ENCODE measurements at places on chromosomes 7 and 10.

DNA sequence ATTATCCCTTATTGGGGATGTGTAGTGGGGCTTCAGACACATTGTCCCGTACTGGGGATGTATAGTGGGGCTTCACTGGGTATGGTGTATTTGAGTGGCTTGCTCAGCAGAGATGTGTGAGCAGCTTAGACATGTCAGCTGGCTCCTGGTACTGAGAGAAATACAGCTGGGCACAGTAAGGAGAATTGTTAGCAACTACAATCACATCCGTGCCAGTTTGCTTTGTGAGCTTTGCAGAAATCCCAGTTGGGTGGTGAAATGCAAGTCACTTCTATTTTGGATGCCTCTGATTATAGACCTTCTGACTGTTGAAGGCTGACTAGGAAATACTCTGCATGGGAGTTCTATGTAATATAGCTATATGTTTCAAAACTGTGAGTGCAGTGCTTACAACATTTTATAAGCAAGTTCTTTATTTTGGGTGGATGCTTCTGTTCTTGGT is 10.8 kb downstream of the CCNY start:
- no peak for DNase-seq

DNA sequence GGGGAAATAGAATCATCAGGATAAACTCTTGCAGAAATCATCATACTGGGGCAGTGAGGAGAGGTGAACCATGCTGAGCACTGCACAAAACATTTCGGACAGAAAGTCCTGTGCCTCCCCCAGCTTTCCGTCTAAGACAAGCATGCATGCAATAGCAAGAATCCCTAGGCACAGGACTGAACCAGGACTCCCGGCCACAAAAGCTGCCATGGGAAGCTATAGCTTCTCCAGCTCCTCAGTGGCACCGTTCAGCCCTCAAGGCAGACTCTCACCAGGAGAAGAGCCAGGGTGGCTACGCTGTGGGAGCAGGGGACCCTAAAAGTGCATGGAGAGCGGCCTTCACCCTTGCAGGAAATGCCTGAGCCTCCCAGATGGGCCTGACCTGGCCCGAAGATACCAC is 70.8 kb downstream of the ASB13 start:
- no peak for DNase-seq

DNA sequence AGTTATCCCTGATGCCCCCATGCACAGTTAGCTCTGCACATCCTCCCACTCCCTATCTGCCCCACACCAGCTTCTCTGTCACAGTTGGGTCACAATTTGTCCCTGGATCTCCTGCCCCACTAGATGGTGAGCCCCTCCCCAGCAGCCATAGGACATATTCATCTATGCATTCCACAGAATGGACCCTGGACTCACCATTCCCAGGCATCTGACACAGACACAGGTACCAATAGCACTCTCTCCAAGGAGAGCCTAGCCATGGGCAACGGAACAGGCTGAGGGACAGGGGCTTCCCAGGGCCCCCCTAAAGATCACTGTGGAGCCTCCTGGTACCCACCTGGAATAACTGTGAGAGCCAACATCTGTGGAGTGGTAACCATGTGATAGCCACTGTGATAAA is 34.7 kb upstream of the EEPD1 start:
- DNase-seq, result no peak

DNA sequence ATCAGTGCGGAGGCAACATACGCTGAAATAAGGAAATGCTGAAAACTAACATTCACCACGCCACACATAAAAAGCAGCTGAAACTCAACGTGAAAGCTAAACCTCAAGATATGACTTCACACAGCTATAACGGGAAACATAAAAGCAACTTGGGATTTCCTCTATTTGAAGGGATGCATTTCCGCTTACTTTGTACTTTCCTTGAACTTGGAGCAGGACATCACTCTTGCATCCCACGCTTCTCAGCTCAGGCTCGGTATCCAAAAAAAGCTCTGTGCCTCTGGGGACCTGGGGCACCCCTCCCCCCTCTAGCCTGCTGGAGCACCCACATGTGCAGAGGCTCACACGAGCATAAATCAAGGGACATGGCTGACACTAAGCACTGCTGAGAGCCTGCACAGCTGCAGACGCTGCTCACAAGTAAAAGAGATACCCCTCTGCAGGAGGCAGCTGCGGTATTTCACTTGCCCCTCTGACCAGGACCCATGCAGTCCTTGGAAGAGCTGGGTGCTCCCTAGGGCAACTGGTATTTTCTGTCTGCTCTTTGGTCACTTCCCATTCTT is 34.2 kb downstream of the PARD3 start:
- no peak for DNase-seq

DNA sequence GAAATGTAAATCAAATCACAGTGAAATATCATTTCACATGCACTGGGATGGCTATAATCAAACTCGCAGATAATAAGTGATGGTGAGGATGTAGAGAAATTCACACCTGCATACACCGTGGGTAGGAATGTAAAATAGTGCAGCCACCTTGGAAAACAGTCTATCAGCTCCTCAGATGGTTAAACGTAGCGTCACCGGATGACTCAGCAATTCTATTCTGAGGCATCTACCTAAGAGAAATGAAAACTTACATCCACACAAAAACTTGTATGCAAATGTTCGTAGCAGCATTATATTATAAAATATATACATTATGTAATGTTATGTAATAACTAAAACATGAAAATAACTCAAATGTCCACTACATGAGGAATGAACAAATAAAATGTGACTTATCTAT is 38.9 kb downstream of the SH3PXD2A start:
- DNase-seq, result no peak

DNA sequence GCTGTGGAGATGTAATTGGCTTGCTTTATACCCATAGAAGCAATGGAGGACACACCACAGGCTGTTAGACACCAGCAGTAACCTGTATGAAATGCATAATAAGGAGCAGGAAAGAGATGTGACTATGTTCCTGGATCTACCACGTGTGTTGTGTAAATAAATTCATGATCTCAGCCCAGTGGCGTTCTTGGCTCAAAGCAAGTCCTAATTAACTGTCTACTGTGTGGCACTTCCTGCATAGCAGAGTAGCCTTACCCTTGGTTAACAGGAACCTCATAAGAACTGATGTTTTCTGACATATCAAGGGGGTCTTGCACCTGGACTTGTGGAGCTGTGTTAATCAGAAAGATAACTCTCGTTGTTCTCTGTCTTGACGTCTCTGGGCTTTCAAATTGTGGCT is 25.7 kb upstream of the FAM180A start:
- no peak for DNase-seq

DNA sequence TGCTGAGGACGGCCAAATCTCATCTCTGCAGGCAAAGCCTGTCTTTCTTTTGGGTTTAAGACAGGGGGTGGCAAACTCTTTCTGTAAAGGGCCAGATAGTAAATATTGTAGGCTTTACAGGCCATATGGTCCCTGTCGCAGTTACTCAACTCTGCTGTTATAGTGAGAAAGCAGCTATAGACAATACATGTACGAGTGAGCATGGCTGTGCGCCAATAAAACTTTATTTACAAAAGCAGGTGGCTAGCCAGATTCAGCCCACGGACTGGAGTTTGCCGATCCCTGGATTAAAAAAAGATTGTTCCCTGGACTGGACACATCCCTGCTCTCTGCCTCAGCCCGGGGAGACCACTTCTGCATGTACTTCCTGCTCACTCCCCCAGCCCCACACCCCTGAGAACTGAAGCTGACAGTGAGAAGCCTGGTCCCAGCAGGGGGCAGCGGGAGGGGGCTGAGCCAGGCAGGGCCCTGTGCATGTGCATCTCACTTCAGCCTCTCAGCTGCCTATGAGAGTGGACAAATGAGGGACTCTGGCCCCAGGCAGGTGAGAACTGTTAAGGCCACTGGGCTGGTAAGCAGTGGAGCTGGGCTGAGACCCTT is 392.4 kb downstream of the PLXNA4 start:
- no peak for DNase-seq

- DNase-seq, result peak; percentile 29
These were observed 245.1 kb upstream of the AOAH start for GRCh38 chr7:36969376-36969775.

DNA sequence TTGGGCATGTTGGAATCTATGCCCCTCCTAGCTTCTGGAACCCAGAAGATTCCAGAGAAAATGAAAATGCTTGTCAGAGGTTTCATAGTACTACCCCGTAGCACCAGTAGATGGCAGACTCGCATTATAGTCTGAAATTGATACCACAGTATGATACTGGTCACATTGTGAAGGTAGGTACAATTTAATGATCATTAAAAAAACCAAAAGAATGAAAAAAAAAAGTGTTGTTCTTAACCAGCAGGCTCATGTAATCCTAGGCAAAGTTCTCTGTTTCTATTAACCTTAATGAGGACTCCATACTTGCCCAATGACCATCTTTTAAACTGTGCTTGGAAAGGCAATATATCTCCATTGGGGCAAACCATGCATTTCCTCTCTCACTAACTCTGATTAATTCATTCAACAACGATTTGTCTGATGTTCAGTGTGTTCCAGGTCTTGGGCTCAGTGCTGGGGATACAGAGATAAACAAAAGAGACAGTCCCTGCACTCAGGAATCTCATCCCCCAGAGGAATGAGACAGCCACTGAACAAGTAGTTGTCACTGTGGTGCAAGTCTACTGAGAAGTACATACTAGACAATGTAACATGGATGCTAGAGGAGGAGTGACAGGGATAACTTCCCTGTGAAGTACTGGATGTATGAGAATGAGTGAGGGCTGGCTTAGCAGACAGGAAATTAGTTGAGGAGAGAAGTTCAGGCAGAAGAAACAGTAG is 223.5 kb upstream of the PHYHIPL start:
- no peak for DNase-seq

- DNase-seq, result no peak
These were observed 383.2 kb upstream of the ZMIZ1 start for GRCh38 chr10:78685466-78686103.

GRCh38 chr7:53984776-53985175 is 557.4 kb upstream of the VSTM2A start:
- DNase-seq, result no peak

DNA sequence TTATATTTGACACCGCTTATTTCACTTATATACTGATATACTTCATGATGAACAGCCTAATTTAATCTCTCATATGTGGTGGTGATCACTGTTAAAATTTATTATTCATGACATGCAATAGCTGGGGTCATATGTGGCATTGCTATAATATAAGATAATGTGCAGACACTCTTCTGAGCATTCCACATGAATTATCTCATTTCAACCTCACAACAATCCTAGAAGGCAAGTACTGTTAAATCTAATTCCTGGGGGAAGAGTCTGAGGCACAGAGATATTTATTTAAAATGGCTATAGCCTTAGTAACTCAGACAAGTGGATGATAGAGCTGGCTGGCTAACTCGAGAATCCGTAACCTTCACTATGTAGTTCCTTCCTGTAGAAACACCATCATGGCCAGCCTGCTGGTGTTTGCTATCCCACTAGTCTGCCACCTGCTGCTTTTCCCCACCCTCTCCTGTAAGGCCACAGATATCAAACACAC is 46.6 kb upstream of the A1CF start:
- no peak for DNase-seq

DNA sequence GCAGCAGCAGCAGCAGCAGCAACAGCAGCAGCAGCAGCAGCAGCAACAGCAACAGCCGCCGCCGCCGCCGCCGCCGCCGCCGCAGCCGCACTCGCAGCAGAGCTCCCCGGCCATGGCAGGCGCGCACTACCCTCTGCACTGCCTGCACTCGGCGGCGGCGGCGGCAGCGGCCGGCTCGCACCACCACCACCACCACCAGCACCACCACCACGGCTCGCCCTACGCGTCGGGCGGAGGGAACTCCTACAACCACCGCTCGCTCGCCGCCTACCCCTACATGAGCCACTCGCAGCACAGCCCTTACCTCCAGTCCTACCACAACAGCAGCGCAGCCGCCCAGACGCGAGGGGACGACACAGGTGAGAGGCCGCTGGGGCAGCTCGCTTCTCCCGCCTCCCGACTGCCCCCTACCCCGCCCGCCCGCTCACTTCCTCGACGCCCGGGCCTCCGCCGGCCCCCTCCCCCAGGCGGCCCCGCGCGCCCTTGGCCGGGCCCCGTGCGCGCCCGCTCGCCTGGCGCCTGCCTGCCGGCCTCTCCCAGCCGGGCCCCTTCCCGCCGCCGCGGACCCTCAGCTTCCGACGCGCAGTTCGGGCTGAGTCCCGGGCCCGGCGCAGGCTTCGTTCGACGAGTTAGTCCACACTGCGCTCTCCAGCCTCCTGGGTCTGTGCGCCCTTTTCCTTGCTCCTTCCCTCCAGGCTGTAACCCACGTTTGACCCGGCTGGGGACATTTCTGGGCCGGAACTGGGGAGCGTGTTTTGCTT is 882 bp downstream of the DLX6 start:
- peak; percentile 30 for DNase-seq

DNA sequence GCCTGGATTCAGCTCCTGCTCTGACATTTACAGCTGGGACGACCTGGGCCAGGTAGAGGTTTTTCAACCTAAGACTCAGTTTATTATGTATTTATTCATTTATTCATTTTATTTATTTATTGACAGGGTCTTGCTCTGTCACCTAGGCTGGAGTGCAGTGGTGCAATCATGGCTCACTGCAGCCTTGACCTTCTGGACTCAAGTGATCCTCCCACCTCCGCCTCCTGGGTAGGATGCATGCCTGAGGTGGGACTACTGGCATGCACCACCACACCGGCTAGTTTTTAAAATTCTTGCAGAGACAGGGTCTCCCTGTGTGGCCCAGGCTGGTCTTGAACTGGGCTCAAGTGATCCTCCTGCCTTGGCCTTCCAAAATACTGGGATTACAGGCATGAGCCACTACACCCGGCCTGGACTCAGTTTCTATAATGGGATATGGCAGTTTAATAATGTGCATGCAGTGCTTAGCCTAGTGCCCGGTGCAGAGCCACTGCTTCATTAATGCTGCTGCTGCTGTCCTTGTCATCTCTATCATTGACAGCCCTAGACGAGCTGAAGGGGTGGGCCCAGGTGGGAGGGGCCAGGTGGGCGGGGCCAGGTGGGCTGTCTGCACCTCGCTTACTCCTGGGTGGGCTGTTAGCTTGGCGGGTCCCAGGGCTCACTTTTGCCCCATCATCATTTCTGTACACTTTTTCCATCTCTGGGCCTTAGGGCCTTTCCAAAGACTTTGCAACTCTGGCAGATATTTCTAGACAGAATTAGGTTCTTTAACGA is 92.6 kb downstream of the LHPP start:
- no peak for DNase-seq
